Lower lobe of right lung (tissue), 2 donors: ENCODE measurements at places on chromosomes 13 and 19. TPM values are rescaled to one million over a fixed set of nuclear protein-coding genes. Genes with fewer than 3 reads are reported as not detected.

DNA sequence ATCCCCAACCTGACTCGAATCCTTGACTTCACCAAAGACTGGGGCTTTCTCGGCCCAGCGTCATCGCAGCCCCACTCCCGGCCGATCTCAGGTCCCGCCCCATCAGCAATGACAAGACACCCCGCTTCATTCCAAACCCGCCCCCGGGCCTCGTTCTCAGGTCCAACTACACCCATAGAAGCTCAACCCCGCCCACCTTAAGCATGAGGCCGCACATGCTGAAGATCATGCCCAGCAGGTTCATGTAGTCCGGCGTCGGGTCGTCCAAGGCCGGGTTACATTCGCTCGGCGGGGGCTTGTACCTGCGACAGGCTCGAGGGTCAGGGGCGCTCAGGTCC, 2.3 kb downstream of the WDR83 start:
- H3K36me3 ChIP-seq = peaks cover 38% of the 10 kb centered on the region
- H3K4me1 ChIP-seq = peaks cover 50% of the 10 kb centered on the region
- DNase-seq = peak; percentile 76
- H3K27ac ChIP-seq = peak overlapping the region; percentile 98

GRCh38 chr19:41025871-41026270, 34.8 kb downstream of the CYP2B6 start:
- H3K36me3 ChIP-seq = no peaks in the 10 kb centered on the region
- H3K27me3 ChIP-seq = peaks cover 16% of the 10 kb centered on the region
- H3K4me3 ChIP-seq = no peak overlapping the region
- H3K27ac ChIP-seq = no peak overlapping the region

DNA sequence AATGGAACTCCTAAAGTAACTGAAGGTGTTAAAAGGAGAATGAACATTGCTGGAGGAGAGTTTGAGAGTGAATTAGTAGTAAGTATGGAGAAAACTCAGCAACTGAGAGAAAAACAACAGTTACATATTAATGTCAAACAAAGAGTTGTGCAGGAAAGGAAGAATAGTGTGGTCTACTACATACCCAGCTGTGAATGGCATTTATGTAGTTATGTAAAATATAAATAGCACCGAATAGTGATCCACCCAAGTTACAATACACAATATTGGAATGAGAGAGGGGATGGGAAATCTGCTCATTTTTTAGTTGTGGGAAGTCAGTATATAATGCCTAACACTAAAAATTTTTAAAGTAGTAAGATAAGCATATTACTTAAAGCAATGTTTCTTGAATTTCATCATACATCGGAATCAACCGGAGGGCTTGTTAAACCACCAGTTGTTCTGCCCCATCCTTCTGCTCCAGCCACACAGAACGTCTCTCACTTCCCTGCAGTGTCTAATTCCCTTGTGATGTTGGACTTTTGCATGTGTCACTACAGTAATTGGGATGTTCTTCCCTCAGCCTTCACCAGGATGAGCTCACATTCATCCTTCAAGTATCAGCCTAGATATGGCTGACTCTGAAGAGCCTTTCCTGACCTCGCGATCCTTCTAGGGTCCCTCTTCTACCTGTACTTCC, 11.5 kb downstream of the CCDC70 start:
- no peaks in the 10 kb centered on the region for H3K27me3 ChIP-seq
- no peak overlapping the region for H3K27ac ChIP-seq
- no peaks in the 10 kb centered on the region for H3K36me3 ChIP-seq

DNA sequence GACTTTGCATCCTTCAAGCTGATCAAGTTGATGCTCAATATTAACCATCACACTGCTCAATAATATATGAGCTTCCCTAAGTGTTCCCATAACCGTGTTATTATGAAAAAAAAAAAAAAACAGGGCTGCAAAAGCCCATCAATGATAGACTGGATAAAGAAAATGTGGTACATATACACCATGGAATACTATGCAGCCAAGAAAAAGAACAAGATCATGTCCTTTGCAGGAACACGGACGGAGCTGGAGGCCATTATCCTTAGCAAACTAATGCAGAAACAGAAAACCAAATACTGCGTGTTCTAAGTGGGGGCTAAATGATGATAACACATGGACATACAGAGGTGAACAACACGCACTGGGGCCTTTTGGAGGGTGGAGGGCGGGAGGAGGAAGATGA, 58.3 kb downstream of the CACNA1A start:
- H3K27me3 ChIP-seq = peaks cover 5% of the 10 kb centered on the region
- no peak overlapping the region for H3K27ac ChIP-seq
- no peaks in the 10 kb centered on the region for H3K4me1 ChIP-seq
- no peak for DNase-seq

- no peak overlapping the region for H3K27ac ChIP-seq
- DNase-seq = no peak
- H3K4me1 ChIP-seq = no peaks in the 10 kb centered on the region
These were observed 67.2 kb downstream of the MBD3L1 start for GRCh38 chr19:8899356-8899755.

Gene CNMD
- not detected for total RNA-seq

Gene SIGLEC5
- 3.1 TPM for total RNA-seq

Gene GNG7
- total RNA-seq = 6.2 TPM

Gene RDH8
- not detected for total RNA-seq

DNA sequence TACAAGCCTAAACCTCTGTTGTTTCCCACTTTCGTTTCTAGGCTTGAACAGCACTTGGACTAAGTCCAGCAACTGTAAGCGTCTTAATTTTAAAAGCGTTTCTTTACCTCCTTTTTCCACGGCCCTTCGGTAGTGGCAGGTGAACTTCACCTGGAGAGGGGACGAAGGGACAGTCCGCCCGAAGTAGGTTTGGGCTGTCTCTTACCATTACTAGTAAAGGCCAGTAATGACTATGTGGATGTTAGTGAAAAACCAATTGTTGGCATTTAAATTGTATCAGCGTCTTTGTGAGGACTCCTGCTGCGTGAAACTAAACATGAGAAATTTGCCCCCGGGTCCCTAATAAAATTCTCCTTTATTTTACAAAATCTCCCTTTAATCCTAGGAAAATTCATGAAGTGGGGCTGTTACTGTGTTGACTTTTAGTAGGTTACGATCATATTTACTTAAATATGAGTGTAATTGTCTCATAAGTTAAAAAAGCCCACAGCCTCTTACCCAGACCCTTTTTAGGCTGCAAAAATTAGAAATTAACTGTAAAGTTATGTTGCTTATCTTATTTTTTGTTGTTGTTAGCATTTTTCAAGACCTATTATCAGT, 983 bp downstream of the ITM2B start:
- H3K27me3 ChIP-seq = no peaks in the 10 kb centered on the region
- H3K27ac ChIP-seq = peak overlapping the region; percentile 100
- no peaks in the 10 kb centered on the region for H3K36me3 ChIP-seq
- no peak for DNase-seq

GRCh38 chr19:11505032-11505503, 571 bp downstream of the ZNF653 start:
- no peaks in the 10 kb centered on the region for H3K36me3 ChIP-seq
- H3K27ac ChIP-seq = peak overlapping the region; percentile 96
- peak overlapping the region; percentile 91 for H3K4me3 ChIP-seq
- H3K27me3 ChIP-seq = no peaks in the 10 kb centered on the region
- peak; percentile 98 for DNase-seq
- H3K4me1 ChIP-seq = peaks cover 9% of the 10 kb centered on the region
